ENCODE measurements at places on chromosomes 11 and 22.
A peak's percentile ranks its signal among the peaks of the same experiment; 100 is the strongest.

DNA sequence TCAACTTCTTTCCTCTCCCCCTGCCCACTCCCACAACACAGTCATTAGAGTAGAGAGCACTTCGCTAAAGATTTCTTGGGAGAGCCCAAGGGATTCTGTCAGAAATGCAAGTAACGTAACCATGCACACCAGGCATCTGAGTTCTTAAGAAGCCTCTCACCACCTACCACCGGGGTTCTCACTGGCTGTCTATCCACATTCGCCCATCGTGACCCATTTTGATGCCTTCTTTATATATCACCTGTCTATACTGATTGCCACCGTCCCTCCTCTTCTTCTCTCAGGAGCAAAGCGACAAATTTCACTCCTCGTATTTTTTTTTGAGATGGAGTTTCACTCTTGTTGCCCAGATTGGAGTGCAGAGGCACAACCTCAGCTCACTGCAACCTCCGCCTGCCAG is 23.9 kb upstream of the RASD2 start:
- DNase-seq: no peak

DNA sequence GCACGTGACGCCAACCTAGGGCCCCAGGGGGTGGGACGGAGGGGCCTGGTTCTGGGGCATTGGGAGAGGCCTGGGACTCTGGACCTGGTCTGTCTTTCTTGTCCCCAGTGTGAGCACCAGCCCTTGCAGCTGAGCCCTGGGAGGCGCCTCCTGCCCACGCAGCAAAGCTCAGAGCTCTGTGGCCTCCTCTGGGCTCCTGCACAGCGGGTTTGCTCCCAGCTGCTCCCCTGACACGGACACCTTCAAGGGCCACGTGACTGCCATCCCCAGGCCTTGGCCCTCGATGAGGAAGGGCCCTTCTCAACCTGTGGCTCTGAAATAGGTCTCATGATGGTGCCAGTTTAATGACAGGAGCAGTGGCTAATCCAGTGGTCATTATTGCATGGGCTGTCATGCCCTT is 31.5 kb upstream of the CCDC188 start:
- no peak for DNase-seq

GRCh38 chr11:103703437-103703836 is 333.0 kb upstream of the DDI1 start:
- DNase-seq: no peak

DNA sequence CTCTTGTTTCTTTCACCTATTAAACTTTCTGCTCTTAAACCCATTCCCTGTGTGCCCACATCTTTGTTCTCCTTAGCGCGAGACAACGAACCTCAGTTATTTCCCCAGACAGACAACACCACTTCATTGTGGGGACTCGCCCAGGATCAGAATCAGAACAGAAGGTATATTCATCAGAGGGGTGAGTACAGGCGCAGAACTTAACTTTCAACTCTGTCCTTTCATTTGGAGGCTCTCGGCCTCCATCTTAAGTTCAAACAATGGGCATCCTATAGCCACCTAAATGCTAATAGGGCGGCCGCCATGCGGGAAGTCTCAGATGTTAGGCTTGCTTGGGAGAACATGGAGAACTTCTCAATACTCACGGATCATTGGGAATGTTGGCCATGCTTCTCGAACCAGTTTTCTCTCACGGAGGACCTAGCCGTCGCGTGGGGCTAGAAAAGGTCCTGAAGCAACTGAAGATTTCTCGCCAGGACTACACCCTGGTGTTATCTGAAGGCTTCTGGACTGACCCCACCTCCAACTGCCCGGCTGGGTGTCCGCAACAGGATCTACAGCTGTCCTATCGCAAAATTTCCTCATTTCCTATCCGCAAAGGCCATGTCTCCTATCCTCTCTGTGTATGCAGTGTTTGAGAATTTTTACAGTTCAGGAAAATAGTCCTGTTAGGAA is 13.4 kb upstream of the HYLS1 start:
- no peak for DNase-seq

DNA sequence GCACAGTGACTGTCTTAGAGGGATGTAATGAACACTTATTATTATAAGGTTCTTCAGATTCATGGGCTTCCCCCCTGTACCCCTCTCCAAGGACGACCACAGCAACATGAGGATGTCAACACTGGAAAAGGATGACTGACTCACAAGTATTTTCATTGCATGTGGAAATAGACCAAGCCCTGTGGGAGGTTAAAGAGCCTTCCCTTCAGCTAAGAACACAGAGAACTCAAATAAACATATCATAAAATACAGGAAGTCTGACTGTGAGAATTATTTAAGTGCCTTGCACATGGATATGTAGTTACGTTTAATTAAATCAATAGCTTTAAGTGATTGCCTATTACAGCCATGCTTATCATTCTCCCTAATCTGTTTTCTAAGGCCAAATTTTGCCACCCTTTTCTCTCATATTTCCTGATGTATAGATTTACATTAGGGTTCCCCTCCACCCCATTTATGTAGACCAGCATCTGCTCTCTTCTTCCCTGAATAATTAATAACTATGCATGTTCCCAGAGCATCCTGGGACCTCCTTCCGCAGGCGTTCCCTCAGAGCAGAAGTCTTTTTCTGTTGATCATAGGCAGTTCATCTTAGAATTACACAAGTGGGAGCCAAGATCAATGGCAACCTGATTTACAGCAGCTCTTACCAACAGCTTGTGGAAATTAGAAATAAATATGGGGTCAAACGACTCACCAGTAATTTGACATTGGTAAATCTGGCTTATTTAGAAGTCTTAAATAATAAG is 226.9 kb downstream of the OPCML start:
- no peak for DNase-seq

DNA sequence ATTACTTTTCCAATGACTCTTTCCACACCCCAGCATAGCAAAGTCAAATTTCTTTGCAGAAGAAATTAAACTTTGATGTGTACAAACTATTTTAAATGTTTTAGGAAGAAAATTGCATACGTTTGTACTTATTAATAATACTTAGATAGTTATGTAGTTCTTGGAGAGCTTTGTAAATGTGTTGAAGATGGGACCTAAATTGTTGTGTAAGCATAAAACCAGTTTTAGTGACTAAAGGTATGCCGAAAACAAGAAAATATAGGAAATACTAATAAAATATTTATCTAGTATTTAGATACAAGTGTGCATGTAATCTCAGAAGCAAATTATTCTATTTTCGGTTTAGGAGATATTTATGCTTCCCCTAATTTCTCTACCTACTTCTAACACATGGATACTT is 4.2 kb upstream of the OR52N4 start:
- DNase-seq: no peak

DNA sequence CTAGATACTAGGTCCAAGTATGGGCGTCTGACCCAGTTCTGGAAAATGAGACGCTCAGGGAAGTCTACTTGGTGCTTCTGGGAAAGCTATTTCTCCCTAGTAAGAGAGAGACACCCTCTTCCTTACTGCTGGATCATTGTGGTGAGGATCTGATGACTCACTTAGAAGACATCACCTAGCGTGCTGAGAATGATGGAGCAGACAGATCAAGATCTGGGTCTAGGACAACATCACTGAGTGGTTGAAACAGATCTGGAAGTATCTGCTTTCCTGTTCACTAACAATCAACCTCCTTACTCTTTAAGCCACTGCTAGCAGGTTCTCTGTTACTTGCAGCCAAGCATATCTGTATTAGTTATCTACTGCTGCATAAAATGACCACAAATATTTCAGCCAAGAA is 38.3 kb upstream of the HMGXB4 start:
- no peak for DNase-seq

GRCh38 chr11:119902656-119903231 is 173.7 kb upstream of the NECTIN1 start:
- DNase-seq: no peak

DNA sequence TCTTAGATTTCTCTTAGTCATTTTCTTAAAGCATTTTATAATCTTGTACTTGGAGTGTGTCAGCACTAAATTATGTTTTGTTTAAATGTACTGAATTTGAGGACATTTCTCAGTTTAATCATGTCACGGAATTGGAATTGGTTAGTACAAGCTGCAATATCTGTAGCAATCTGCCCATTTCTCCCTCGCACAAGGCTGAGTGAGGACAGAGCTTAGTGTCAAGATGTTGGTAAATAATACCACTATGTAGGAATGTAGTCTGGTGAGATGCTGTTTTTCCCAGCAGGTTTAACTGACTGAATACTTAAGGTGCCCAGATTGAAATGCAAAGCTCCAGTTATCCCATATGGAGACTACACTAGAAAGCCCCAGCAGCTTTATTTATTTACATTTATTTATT is 30.6 kb downstream of the SREBF2 start:
- no peak for DNase-seq

DNA sequence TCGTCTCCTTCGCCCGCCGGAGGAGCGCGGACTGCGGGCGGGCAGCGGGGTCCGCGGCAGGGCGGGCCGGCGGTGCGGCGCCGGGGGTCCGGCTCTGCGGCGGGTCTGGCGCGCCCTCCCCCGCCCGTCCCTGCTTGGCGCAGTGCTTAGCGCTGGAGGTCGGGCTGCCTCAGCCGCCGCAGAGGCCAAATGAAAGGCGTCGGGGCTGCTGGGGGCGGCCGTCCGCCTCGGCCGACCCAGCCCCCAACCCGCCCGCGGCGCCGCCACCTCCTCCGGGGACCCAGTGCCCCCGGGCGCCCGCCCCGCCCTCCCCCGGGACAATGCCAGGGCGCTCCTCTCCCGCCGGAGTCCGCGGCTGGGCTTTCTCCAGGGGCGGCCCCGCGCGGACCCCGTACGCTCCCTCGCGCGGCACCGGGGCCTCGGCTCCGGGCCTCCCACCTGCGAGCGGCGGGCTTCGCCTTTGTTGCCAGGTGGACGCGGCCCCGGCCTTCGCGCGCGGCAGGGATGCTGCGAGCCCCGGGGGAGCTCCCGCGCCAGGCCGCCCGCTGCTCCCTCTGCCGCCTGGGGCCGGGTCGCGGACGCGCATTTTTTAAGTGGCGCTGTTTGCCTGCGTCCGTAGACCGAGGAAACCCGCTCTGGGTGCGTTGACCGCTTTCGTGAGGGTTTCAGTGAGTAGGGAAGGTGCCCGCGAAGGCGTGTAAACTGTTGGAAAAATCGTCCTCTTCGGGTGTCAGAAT is 583 bp downstream of the APLP2 start:
- DNase-seq: peak; percentile 36

DNA sequence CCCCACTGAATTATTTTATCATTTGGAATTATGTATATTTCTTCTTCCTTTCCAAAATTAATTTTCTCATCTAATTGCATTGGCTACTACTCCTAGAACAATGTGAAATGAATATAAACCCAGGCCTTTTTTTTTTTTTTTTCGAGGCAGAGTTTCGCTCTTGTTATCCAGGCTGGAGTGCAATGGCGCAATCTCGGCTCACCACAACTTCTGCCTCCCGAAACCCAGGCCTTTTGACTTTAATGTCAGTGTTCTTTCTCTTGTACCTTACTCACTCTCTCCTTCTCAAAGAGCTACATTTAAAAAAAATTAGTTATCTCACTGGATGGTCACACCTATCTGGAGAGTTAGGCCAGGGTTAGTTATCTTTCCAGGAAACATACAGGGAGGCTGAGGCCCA is 35.3 kb upstream of the LRRC32 start:
- no peak for DNase-seq

- no peak for DNase-seq
Observed at GRCh38 chr22:42007922-42008321, 9.3 kb downstream of the WBP2NL start.

- no peak for DNase-seq
Observed at GRCh38 chr11:62811659-62812058, 6.4 kb upstream of the NXF1 start.

DNA sequence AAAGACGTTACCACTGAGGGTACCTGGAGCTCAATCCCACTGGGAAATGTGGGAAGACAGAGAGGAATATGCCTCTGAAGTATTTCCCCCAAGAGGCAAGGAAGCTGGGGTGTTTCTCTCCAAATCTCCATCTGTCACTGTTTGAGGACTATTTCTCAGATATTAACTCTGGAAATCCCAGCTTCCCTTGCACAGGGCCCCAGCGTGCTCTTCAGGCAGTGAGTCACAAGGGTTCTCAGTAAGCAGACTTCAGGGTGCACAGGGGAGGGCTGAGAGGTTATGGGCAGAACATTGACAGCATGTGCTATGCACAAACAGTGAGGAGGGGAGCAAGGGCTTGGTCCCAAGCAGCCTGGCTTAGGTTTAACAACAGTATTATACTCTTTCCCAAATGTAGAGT is 60.9 kb upstream of the EED start:
- DNase-seq: peak; percentile 31

- DNase-seq: no peak
Observed at GRCh38 chr22:45717789-45718188, 46.2 kb downstream of the ATXN10 start.

GRCh38 chr11:2847561-2847960 is 38.0 kb downstream of the CDKN1C start:
- DNase-seq: no peak

GRCh38 chr11:64250415-64251015 is 815 bp upstream of the PLCB3 start:
- DNase-seq: no peak

DNA sequence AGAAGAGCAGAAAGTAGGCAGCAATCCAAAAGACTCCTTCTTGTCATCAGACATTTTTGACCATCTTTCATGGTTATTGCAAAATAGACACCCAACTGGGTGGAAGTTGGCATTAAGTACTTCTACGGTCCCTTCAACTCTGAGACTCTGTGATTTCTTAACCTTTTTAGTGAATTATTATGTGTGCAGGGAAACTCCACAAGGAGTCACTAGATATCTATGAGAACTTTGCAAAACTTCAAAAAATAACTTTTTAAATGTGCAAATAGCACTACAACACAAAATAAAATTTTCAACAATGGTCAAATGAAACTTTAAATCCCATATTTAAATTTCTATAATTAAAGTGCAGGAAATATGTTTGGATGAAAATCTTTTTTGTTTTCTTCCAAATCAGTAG is 88.7 kb downstream of the SLC17A6 start:
- DNase-seq: no peak

- DNase-seq: no peak
Observed at GRCh38 chr11:12415342-12415966, 38.1 kb downstream of the PARVA start.

DNA sequence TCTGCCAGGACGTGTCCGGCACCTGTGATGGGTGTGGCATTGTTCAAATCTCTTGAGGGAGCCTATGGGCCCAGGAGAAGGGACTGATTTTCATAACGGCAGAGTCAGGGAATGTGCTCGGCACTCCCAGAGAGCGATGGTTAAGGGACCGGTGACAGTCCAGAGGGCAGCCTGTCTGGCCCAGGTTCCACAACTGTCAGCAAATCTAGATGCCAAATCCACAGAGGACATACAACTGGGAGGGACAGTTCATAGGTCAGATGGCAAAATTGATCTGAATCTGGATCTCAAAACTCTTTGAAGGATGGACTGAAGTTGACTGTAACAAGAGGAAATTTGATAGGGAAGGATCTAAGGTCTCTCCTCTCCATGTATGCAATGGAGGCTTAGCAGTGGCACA is 7.5 kb downstream of the SEC14L2 start:
- no peak for DNase-seq

All from activated CD4-positive, alpha-beta T cell treated with anti-CD3 and anti-CD28 coated beads for 4 hours (primary cell).